ENCODE measurements at places on chromosomes 4 and X.

GRCh38 chr4:147596981-147597380 is 20.2 kb upstream of the TMEM184C start:
- no peak for DNase-seq

- DNase-seq: no peak
Observed at GRCh38 chr4:139853309-139853708, 187.7 kb downstream of the MGST2 start.

DNA sequence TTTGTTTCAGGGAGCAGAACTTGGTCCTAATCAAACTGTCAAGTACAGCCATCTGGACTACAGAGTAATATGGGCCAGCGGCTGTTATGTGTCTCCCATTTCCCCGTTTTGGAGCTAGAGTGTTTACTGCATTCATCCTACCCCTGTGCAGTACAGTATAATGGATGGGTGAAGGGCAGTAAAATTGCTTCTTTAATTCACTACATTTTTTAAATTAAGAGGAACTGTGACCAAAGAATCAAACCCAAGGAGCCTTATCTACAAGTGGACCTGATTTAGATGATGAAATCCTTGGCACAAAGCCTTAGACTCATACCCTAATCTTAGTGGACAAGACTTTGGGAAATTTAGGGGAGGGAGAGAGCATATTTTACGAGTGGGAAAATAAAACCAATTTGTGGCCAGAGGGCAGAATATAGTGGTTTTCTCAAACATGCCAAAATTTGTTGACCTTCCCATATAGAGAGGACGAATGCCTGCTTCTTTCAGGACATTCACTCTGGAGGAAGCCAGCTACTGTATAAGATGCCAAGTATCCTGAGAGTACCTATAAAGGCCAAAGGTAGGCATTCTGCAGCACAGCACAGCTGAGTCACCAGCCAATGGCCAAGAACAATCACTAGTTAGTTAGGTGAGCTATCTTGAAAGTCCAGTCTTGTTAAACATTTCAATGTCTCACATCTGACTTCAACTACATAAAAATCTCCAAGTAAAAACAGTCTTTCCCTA is 253.8 kb upstream of the KCNIP4 start:
- no peak for DNase-seq

- no peak for DNase-seq
Observed at GRCh38 chrX:47849778-47850177, 13.1 kb downstream of the ZNF81 start.

DNA sequence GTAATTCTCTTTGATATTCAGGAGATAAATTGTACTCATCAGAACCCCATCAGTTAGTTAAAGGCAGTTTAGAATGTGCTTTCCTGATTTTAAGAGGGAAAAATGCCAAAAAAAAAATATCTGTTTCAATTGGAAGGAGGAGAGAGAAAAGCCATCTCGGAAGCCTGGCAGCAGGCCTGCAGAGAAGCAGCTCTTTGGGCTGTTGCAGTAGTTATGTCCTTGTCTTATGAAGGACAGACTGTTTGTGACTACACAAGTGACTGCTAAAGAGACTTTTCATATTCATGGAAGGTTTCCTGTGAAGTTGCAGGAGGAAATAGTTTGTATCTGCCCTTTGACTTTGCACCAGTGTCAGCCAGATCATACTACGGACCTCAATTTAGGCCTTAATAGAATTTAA is 88.8 kb downstream of the DCLK2 start:
- DNase-seq: no peak

- no peak for DNase-seq
Observed at GRCh38 chr4:134906404-134907023, 704.9 kb upstream of the PABPC4L start.

DNA sequence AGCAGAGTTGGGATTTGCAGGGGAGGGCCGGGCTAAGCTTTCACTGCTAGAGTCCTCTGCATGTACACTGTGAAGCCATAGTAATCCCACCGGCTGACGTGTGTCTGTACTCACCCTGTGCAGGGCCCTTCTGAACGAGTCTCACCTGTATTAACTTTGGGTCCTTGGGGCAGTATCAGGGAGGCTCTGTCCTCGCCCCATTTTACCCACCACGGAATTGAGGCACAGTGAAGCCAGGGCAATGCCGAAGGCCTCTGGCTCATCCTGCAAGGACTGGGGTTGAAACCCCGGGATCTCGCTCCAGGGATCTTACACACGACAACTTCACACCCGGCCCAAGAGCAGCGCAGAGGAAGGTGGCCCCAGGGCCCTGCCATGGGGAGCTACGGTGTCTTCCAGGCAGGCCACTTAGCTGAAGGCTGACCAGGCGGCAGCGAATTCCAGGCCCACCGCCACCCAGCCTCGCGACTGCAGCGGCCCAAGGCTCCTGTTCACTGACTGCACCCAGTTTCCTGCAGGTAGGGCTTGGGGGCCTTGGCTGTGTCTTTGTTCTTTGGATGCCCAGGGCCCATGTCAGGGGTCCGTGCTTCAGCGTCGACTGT is 75.5 kb upstream of the ADRA2C start:
- no peak for DNase-seq

DNA sequence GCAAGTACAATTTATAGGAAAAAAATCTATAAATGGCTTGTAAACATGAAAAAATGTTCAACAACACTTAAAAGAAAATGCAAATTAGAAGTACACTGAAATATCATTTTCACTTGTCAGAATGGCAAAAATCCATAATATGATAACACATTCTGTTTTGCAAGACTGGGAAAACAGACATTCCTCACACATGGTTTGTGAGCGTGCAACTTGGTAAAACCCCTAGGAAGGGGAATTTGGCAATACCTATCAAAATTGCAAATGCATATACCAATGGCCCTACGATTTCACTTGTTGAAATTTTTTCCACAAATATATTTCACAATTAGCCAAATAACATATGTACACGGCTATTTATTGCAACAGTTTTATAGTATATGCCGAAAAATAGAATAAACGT is 31.4 kb downstream of the TBC1D9 start:
- no peak for DNase-seq

DNA sequence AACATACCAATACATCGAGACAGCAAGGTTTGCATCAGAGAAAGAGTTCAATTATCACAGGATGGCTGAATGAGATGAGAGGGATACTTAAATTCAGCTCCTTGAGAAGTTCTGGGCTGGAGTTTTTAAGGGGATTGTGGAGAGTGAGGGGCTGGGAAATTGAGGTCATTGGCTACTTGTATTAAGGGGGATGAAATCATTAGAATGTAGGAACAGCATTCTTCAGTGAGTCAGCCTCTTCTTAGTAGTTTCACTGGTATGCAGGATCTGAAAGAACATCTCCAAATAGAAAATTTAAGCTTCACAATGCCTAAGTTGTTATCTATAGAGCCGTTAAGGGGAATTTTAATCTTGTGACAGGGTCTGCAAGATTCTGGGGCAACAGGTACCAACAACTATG is 211.6 kb upstream of the TAPT1 start:
- no peak for DNase-seq

All from stimulated activated CD8-positive, alpha-beta memory T cell treated with anti-CD3 and anti-CD28 coated beads, Interleukin-7, amount 100 ng/mL, for 24 hours (primary cell).